ENCODE measurements at places on chromosomes 2 and 18.

DNA sequence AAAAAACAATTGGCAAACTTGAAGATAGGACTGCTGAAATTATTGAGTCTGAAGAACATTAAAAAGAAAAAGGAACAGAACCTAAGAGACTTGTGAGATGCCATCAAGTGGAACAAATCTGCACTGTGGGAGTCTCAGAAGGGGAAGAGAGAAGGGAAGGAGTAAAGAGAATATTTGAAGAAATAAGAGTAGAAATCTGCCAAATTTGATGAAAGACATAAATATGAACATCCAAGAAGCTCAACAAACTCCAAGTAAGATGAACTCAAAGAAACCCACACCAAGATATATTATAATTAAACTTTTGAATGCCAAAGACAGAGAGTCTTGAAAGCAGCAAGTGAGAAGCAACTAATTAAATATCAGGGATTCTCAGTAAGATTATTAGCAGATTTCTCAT, 102.7 kb downstream of the ZNF519 start:
- no peak for DNase-seq

- no peak for DNase-seq
These were observed 12.6 kb downstream of the ELMOD3 start for GRCh38 chr2:85367180-85367579.

DNA sequence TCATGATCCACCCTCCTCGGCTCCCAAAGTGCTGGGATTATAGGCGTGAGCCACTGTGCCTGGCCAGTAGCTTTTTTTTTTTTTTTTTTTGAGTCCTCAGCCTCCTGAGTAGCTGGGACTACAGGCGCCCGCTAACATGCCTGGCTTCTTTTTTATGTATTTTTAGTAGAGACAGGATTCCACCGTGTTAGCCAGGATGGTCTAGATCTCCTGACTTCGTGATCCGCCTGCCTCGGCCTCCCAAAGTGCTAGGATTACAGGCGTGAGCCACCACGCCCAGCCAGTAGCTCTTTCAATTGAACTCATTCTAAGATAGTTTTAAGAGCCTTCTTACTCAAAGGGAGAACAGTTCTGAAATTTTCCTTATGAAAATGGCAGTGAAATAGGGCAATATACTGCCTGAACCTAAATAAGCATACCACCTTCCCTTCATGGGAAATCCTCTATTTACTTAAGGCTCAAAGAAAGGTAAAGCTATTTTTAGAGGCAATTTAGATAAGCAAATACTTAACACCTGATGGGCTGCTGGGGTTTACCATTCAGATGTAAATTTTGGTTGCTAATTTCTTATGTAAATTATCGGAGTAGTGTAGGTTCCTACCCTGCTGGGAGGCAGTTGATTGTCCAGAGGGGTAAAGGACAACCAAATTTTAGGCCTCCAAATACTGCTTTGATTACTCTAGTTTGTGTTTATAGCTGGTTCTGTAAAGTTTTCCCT, 144.7 kb downstream of the GREB1L start:
- DNase-seq = no peak

DNA sequence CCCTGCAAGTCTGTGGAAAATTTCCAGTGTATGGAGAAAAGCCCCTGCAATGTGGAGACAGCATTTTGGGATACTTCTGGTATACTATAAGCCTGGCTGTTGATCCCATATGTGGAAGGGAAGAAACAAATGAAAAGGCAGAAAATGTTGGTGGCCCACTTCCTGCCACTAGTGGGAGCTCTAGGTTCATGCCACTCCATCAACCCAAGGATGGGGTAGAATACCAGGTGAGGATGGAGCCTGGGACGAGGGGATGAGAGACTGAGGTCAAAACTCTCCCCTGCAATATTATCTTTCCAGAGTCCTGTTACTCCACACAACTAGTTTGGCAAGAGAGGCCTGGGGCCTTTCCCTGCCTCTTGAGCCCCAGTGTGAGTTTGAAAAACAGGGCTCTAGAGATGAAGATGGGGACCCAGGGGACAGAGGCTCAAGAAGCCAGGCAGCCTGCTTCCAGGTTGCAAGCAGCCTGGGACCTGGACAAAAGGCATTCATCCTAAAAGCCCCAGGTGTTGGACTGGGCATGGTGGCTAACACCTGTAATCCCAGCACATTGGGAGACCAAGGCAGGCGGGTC, 31.9 kb downstream of the BMP10 start:
- no peak for DNase-seq

Measured in occipital lobe (tissue), 3 donors.